CD8-positive, alpha-beta T cell (primary cell): ENCODE measurements at places on chromosomes 3 and 15. TPM values are rescaled to one million over a fixed set of nuclear protein-coding genes. Genes with fewer than 3 reads are reported as not detected.

The CDCP1 gene
- total RNA-seq, result not detected

DNA sequence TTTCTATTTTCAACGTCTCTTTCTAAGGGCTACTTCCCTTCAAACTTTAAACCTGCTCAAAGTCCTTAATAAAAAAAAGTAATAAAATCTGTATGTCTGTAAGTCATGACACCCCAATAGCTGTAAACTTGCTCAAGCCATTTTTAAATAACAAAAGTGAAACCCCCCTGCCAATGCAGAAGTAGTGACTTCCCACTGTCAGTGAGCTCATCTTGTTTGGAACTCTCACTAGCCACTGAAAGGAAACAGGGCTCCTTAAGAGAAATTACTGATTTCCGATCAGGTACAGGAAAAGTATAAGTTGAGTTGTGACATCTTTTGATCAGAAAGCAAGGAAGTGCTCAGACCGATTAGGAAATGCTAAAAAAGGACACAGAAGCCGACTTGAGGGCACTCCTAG is 27.6 kb upstream of the GPR171 start:
- no peak for DNase-seq

DNA sequence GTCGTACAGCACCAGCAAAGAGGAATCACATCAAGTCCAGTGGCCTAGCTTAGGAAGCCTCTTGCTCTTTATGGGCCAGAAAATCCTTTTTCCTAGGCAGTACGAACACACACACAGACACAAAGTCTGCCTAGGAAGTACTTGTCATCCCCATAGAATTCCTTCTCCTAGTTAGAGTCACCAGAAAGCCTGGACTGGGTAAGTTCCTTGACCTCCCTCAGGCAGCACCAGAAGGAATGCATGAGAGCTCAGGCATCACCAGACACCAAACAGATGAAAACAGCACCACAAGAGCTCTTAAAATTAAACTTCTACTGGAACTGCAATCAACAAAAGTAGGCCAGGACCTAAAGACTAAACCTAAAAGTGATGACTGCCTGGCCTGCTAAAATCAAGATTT is 192.9 kb upstream of the CCDC54 start:
- no peak for DNase-seq

DNA sequence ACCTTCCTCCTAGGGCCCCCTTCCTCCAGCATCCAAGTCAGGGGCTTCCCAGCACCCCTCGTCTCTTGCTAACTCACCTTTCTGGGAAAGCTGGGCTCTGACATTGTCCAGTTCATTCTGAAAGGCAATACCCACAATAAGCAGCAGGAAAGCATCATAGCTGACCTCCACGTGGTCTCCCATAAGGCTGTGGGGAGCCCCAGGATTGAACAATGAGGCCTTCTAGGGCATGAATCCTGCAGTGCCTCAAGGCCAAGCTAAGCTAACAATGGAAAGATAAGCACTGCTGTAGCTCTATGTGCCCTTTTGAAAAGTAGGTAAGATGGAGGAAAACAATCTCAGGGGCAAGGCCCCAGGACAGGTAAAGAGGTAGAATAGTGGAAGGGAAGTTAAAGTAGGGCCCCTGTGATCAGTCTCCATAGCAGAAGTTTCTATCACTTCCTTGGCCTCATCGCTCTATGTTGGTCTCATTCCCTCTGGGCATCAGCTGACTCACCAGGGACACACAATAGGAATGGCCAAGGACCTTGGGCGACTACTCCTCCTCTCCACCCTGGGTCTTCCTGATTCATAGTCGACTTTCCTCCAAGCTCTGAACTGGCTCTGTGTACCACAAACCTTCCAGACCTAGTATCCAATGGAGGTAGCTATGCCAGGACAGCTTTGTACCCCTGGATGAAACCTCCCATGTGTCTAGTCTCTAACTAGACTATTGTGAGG is 11.7 kb downstream of the TRAIP start:
- DNase-seq, result no peak

The C3orf52 gene
- total RNA-seq, result 0.19 TPM

The GORASP1 gene
- total RNA-seq, result 20.2 TPM

GRCh38 chr15:46111730-46112129 is 476.9 kb downstream of the SQOR start:
- DNase-seq, result no peak

The CGNL1 gene
- not detected for total RNA-seq

GRCh38 chr3:157175691-157176507 is 16.0 kb upstream of the CCNL1 start:
- peak; percentile 32 for DNase-seq

The ATP10A gene
- 17.6 TPM for total RNA-seq

The SLC28A2 gene
- not detected for total RNA-seq

DNA sequence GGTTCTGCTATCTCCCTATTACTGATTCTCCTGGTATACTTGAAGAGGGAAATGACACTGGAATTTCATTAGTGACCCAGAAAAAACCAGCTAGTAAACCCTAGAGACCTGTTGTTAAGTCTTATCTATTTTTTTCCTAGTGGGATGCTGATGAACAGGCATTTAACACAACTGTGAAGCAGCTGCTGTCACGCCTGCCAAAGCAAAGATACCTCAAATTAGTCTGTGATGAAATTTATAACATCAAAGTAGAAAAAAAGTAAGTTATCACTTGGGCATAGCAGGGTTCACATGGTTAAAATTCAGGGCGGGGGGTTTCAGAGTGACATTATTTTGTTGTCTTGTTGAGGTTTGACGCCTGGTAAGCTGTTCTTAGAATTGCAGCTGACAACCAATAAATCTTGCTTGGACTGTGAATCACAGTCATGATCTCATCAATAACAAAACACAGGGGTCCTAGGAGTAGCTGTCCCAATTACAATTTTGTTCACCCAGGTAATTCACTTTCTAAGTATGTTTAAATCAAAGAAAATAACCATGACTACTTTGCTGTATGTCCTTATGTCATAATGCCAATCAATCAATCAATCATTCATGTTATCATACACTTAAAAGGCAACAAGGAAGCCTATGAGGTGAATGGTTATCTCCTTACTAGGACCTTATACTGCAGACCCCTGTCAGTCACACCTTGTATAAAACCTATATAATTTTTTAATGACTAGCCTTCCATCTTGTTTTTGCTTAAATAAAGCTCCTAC is 4.6 kb downstream of the SRP14 start:
- DNase-seq, result no peak

DNA sequence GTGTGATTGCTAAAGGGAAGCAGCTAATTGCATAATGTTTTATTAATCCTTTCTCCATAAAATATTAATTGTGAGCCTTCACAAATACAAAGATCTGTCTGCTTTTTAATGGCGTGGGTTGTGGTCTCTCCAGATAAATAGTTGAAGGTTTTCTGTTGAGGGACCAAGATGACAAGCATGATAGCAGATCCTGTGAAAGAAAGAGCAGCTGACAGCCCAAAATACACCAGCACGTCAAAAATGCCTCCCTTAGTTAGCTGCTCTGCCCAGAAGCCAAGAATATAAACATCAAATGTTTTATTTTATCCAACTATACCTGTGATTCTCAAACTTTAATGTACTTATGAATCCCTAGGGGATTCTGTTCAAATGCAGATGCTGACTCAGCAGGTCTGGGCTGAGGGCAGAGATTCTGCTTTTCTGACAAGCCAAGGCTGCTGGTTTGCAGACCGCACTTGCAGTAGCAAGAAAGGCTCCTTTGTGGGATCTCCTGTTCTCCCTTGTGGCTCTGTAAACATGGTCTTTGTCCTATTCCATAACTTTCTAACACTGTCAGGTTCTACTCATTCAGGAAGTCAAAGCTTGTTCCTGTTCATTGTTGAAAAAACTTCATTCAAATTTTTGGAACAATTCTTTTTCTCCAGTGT is 119.1 kb upstream of the SLC25A36 start:
- no peak for DNase-seq

The TMEM115 gene
- 15.2 TPM for total RNA-seq

DNA sequence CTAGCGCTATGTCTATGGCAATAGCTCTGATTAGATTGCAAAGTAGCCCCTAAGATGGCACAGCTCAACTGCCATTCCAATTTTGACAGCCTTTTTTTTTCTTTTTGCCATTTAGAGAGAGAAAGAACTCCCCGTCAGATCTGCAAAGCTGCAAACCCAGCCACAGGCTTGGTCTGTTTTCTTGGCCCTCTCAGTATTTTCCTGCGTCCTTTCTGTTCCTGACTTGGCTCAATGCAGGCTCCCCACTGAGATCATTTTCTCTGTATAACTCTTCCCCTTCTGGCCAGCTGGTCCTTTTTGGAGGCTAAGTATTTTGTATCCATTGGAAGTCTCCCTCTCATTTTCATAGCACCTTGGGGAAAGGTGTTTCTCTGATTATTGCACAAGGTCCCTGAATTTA is 386.7 kb downstream of the UNC13C start:
- no peak for DNase-seq

- no peak for DNase-seq
Observed at GRCh38 chr3:63644212-63644797, 8.2 kb upstream of the SNTN start.

- DNase-seq, result no peak
Observed at GRCh38 chr3:128505771-128506170, 12.8 kb upstream of the GATA2 start.

DNA sequence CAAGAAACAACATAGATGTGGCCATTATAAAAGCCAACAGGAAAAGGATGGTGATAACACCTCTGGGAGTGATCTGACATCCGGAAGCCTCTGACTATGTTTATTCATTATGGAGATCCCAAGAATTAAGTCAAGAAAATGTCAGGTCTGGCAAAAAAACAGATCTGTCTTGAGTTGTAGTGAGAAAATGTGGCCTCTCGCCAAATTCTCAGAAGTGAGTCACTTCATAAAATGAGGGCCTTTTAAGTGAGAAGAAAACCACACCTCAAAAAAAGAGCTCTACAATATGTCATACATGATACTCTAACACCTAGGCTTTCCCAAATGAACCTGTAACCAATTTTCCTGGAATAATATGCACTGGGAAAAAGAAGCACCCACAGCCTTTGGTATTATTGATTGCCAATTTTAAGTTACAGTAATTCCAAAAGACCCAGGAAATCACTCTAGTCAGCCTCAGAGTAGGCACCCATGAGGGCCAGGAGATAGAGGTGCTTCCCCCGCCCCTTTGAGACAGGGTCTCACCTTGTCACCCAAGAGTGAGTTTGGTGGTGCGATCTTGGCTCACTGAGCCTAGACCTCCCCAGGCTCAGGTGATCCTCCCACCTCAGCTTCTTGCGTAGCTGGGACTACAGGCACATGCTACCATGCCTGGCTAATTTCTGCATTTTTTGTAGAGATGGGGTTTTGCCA is 38.0 kb downstream of the CCR3 start:
- peak; percentile 34 for DNase-seq

The GOLGA6L9 gene
- total RNA-seq, result 3.4 TPM

GRCh38 chr3:64828276-64828675 is 140.5 kb upstream of the ADAMTS9 start:
- no peak for DNase-seq

The RASGRF1 gene
- not detected for total RNA-seq

DNA sequence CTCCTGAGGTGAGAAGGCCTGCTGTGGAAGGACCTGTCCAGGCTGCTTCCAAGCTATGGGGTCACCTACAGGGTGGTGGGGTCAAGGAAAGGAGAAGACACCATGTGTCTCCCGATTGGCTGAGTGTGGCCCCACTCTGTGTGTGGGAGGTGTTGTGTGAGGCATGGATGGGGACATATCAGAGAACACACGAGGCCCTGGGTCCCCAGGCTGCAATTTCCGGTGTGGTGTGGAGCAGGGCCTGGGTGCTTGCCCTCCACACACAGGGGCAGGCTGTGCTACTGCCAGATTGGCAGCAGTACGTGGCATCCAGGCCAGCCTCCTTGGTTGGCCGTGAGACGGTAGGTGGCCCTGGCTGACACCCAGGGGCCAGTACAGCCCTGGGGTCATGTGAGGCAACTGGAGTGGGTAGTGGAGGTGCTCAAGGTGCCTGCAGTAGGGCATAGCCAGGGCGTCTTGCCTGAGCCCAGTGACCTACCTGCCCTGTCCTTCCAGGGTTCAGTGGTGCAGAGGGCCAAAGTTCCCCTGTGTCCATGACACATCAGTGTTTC is 233.8 kb downstream of the SNRPN start:
- DNase-seq, result peak; percentile 4

DNA sequence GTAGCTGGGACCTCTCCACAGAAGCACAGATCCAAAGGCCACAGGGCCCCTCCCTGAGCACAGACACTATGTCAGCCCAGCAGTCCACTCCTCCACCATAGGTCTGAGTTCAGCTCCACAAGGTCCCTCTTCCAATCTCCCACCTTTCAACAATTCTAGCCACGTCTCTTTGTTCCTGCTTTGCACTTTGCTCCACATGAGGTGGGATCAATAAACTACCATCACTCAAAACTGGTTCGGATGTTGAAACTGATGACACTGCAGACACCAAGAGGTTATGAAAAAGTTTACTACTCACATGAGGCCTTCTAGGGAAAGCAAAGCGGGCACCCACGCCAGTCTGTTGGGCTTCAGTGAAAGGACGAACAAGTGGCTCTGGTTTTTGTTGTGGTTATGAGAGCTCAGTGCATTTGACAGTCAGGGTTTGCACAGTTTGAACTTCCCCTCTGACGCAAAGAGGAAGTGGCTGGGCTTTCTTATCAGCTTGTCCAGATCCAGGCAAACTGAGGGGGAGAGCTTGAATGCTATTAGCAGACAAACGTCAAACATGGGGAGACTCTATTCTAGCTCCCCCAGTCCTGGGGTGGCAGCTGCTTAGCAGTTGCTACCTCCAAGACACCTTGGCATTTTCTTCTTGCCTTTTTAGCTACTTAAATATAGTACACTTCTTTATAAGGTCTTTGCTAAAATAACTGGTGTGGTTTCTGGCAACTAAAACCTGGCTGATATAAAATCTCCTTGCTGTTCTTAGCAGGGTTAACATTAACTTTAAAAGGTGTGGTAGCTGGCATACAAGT is 37.8 kb downstream of the ZNF445 start:
- peak; percentile 83 for DNase-seq

The LSAMP gene
- not detected for total RNA-seq

The ATP13A5 gene
- not detected for total RNA-seq

- DNase-seq, result no peak
Observed at GRCh38 chr3:123760817-123761216, 123.3 kb downstream of the MYLK start.

DNA sequence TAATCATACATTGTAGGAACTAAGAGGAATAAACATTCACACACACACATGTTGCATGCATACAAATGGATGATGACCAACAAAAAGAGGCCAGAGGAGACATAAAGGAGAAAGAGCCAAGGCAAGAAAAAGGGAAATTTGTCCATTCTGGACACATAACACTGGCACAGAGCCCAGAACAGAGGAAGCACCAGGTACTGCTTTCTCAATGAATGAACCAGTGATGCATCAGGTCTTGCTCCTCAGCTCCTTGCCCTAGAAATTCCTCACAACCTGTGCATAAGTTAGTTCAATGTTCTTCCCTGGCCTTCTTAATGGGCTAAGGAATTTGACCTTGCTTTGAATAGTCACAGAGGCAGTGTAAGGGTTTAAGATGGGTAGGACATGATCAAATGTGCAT is 270.3 kb downstream of the ERC2 start:
- DNase-seq, result no peak

DNA sequence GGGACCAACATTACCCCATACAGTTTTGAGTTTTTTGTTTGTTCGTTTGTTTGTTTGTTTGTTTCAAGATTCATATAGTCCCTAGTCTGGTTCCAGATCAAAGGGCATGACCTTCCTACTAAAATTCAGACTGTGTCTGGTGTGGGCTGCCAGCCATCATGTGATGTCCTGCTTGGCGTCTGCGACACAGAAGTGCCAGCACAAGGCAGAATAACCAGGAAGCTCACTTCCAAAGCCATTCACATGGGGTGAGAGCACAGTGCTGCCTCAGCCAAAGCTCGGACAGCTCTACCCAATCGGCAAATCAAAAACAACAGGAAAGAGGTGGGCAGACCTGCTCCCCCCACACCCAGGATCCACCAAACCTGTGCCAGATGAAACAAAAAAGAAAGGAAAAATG is 142.6 kb upstream of the THBS1 start:
- no peak for DNase-seq

GRCh38 chr15:80031841-80032240 is 27.6 kb upstream of the ZFAND6 start:
- DNase-seq, result no peak
